NCI-H1105 (cell line): ENCODE measurements at places on chromosomes 13 and 19.

DNA sequence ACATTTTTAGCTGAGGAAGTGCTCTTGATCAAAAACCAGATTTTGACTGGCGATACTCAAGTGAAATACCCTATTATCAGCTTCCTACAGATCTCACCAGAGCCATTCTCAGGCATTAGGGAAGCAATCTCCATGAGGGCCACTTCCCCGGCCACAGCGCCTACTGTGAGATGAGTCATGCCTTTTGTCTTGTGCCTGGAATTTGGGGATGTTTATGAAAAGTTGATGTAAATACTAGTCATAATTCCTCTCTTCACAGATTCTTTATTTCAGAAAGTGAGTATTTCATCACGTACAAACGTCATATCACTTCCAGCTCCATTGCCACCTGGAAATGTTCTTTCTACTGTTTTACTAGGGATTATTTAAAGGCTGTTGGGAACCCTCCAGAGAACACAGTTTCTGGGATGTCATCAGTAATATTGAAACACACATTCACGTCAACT is 25.3 kb upstream of the SLC46A3 start:
- DNase-seq = no peak

GRCh38 chr19:37969695-37970094 is 62.7 kb downstream of the SIPA1L3 start:
- peak; percentile 44 for DNase-seq

DNA sequence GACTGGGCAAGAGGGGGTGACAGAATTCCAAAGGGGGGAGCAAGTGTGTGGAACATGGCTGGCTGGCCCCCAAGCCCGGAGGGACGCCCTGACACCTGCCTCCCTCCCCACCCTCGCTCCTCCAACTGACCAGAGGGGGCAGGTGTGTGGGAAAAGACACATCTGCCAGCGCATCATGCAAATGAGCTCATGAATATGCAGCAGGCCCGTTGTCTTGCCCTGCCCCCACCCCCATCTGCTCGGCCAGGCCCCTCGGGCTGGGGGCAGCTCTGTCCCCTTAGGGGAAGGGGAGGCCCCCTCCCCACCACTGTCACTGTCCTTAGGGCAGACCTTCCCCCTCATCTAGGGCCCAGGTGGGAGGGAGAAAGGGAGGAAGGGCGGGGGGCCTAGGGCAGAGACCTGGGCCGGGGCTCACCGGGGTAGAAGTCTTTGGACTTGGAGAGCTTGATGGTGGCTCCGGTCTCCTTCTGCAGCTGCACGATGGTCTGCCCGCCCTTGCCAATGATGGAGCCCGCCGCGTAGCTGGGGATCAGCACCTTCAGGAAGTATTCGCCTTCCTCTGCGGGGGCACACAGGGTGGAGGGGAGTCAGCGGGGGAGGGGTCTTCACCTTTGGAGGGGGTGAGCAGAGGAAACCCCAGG is 12.9 kb downstream of the NOVA2 start:
- peak; percentile 21 for DNase-seq

- DNase-seq = no peak
Observed at GRCh38 chr13:34933786-34934185, 8.3 kb upstream of the NBEA start.

DNA sequence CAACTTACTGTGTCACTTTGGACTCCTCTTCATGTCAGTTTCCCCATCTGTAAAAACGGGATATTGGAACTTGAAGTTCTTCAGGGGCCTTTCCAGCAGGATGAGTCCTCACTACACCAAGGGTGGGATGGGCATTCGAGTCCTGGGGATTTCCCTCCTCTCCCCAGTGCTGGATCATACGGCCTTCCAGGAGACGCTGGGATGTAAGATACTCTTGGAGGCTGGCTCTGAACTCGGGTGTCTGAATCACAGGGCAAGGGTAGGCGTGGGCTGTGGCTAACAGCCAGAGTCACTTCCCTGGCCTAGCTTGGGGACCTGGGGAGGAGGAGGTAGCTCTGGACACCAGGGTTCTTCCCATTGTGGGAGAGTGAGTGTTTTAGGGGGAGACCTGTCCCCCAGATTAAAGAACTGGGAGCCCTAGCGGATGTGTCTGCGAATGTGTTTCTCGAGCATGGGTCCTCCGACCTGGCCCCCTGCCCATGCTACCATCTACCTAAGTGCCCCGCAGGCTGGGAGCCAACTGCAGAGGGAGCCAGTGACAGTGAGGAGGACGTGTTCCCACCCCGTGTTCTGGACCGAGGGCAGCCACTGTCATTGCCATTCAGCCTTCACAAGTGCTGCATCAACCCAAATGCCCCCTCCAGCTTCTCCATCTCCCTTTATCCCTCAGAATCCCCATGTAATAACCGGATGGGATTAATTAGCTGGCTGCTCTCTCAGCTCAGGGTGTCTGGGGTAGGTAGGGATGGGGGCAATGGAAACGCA is 2.4 kb upstream of the CYTH2 start:
- peak; percentile 42 for DNase-seq

GRCh38 chr19:11538232-11539036 is at the start of gene CNN1:
TSS of gene CNN1 (plus strand) at chr19:11538851. CDS start at chr19:11538928, 77 bp downstream.
- DNase-seq = no peak
